ENCODE measurements at places on chromosomes 12 and 14.

GRCh38 chr14:25003537-25003936 lies 46.4 kb downstream of the STXBP6 start:
- no peak for DNase-seq

- no peak for DNase-seq
Observed at GRCh38 chr12:28027947-28028724, 55.6 kb upstream of the PTHLH start.

- DNase-seq = no peak
Observed at GRCh38 chr14:21056520-21057163, 980 bp upstream of the RNASE8 start.

GRCh38 chr12:120703311-120703942 lies 6.8 kb upstream of the UNC119B start:
- DNase-seq = no peak

DNA sequence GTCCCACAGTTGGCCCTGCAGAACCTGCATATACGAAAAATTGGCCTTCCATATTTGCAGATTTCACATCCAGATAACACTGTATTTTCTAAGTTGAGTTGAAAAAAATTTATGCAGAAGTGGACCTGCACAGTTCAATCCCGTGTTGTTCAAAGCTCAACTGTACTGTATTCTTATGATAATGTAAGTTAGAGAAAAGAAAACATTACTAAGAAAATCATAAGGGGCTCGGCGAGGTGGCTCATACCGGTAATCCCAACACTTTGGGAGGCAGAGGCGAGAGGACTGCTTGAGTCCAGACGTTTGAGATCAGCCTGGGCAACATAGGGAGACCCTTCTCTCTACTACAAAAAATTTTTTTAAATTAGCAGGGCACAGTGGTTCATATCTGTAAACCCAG lies 18.2 kb upstream of the SLC35E3 start:
- DNase-seq = no peak

GRCh38 chr12:118467641-118468305 lies 91.4 kb downstream of the SUDS3 start:
- DNase-seq = no peak

DNA sequence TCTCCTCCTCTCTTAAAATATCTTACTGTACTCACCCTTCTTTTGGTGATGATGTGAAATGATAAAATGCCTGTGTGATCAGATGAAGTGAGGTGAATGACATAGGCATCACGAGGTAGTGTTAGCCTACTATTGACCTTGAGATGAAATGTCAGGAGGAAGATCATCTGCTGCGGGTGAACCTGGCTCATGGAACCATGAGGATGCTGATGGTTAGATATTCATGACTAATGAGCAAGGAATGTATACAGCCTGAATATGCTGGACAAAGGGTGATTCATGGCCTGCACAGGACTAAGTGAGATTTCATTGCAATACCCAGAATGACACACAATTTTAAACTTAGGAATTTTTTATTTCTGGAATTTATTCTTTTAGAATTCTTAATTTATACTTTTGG lies 89.6 kb downstream of the DAAM1 start:
- no peak for DNase-seq

DNA sequence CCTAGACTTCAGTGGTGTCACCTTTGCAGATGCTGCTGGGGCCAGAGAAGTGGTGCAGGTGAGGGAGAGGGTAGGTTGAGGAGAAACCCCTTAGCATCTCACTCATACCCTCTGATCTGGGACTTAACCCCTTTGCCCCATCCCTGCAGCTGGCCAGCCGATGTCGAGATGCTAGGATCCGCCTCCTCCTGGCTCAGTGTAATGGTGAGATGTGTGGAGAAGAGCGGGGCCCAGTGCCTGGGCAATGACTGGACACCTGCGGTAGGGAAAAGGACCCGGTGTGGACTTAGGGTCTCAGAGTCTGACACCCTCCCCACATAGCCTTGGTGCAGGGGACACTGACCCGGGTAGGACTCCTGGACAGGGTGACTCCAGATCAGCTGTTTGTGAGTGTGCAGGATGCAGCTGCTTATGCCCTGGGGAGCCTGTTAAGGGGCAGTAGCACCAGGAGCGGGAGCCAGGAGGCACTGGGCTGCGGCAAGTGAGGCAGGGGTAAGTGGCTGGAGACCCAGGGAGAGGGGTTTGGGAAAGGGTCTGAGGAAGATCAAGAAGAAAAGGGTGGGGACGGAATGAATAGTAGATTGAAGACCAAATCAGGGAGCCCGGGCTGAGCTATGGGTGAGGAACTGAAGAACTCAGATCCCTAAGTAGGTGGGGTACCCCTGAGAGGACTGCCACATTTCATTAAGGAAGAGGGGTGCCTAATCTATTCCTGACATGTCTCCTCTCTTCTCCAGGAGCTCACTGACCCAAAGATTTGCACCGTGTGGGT lies 7.6 kb downstream of the B4GALNT1 start:
- DNase-seq = no peak

GRCh38 chr12:42490261-42490842 lies 99.2 kb downstream of the PRICKLE1 start:
- DNase-seq = no peak

GRCh38 chr14:70036665-70037064 lies 152.1 kb downstream of the SLC8A3 start:
- DNase-seq = no peak

DNA sequence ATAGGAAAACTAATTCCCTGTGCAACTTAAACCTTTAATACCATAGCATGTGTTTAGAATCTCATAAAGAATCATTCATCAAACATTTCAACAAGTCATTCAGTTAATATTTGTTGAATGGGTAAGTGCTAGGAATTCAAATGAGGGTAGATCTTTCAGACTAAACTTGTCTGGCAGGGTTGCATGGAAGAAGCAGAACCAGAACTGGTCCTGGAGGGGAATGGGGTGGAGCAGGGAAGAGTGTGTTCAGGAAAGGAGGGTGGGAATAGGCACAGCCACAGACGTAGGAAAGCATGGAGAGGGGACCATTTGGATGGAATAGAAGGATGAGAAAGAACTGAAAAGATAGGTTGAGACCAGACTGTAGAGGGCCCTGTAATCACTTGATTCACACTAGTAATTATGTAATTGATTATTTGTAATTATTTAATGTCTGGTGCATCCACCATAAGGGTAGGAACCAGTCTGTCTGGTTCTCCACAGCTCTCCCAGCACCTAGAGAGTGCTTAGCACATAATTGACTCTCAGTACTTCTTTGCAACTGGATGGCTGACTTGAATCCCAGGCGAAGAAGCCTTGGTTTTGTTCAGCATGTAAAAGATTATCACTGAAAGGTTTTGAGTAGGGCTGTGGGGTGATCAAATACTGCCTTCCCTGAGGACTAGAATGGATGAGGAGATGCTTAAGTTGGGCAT lies 3.0 kb upstream of the MAP3K9 start:
- DNase-seq = no peak

- no peak for DNase-seq
Observed at GRCh38 chr14:52190337-52190931, 77.1 kb upstream of the PTGDR start.

DNA sequence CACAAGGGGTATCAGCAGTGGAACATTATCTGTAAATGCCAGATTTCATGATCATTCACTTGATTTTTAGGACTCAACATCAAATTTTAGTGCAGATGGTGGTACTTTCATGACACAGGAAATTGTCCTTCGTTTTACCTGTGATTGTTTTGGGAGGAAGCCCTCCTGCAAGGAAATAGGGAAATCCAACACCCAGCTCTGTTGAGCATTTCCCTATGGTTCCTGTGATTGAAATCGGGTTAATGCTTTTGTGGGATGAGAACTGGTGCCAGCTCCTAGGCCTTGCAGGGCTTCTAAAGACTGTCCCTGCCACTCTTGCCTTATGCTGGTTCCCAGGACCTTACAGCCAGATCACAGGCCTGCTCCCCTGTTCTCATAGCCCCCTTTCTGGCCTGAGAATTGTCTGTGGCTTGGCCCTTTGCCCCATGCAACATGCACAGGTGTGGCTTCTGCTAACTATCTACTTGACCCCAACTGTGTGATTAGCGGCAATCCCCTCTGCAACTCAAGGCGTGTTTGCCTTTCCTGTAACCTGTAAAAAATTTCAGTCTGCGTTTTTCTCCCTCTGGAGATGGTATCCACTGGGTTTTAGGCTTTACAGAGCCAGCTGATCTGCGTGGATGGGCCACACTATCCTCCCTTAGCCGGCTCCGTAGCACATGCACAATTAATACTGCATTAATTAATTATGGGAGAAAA lies 112.5 kb downstream of the ETV6 start:
- DNase-seq = no peak

GRCh38 chr14:49623941-49624839 lies 3.6 kb downstream of the MGAT2 start:
- no peak for DNase-seq
